ENCODE measurements at places on chromosomes 6 and 20.

DNA sequence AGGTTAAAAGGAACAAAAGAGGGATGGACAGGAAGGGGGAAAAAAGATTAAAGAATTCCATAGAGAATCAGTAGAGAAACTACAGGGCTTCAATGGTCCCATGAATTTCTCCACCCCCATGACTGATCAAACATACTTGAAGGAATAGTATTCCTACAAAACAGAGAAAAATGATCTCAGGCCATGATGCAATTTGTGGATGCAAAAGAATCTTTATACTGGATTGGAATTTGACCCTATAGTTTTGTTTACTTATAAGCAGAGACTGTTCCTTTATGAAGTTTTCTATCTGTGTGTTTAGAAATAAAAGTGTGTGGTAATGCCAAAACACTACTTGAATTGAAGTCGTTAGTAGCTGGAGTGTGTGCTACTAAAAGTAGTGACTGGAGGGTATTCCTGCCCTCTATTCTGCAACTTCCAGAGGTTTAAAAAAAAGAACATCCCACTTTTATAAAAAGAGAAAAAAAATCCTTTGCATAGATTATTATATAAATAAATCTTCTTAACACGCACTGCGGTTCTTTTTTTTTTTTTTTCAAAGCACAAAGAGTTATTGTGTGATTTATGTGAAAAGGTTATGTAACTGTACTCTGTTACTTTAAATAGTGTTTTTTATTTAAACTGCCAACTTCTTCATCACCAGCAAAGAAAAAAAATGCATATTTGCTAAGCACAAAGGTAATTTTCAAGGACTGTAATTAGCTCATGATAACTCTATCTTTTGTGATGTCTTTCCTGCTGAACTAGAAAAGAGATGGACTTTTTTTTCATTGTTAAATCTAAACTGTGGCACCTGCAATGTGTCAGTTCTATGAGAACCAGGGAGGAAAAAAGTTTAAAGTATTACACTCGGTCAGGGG, 214.5 kb upstream of the CITED2 start:
- DNase-seq: no peak

DNA sequence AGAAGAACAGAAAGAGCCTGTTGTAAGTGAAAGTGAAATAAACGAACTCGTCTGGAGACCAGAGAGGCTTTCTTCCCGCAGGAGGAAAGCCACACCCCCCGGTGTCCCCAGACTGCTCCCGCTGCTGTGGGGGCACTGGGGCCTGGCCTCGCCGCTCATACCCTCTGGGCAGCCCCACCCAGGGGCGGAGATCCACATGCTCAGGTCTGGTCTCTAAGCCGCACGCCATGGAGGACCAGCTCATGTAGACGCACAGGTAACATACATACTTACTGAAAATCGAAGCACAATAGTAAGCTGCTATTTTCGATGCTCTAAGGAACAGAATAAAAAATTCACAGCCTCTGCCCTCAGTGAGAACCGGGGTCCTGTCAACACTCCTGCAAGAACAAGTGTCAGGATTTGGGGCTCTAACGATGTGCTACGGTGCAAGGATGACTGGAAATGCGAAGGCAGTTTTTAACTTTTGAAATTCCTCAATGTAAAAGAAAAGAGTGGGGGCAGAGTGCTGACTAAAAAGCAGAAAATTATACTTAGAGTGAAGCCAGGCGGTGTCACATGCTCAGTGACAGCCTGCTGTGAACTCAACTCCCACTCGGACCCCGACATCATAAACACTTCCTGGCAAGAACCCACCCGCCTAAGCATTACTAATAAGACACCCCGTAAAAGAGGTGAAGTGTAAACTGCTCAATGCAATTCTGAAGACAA, 110.5 kb downstream of the IRF4 start:
- DNase-seq: peak; percentile 84

GRCh38 chr20:46488451-46488850, 24.9 kb downstream of the ZNF334 start:
- DNase-seq: no peak

- DNase-seq: no peak
Measured at GRCh38 chr6:67986694-67987232, 648.3 kb upstream of the ADGRB3 start.

DNA sequence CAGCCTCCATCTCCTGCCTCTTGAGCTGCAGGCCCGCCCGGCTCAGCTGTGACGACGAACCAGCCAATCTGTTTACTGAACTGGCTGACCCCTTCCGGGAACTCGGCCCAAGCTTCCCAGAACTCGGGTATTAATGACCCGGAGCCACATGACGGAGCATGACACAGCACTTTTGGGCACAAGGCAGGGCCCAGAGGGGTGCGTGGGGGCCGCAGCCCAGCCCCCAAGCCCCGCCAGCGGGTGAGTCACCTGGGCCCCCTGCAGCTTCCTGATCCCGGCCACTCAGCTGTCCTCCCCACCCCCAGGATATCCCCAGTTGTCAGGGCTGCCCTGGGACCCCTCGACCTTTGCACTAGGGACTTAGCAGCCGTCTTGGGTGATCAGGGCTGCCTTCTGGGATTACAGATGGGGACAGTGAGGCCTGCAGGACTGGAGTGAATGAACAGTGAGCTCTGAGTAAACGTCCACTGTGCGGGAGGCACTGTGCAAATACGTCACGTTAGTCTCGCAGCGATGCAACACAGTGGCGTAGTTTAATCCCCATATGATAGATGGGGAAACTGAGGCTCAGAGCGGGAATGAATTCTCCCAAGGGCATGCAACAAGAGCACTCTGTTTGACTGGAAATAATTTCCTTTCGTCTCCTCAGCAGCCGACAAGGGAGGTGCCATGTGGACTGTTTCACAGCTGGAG, 102.1 kb downstream of the CEBPB start:
- DNase-seq: no peak

- DNase-seq: no peak
Measured at GRCh38 chr6:110625883-110626282, 149.5 kb upstream of the SLC22A16 start.

DNA sequence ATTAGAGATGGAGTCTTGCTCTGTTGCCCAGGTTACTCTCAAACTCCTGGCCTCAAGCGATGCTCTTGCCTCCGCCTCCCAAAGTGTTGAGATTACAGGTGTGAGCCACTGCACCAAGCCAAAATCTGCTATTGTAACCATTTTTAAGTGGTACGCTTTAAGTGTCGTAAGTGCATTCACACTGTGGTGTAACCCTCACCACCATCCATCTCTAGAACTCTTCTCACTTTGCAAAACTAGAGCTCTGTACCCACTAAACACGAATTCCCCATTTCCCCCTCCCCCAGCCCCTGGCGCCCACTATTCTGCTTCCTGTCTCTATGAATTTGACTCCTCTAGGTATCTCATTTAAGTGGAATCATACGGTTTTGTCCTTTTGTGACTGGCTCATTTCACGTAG, 2.8 kb upstream of the FAM83C start:
- no peak for DNase-seq

DNA sequence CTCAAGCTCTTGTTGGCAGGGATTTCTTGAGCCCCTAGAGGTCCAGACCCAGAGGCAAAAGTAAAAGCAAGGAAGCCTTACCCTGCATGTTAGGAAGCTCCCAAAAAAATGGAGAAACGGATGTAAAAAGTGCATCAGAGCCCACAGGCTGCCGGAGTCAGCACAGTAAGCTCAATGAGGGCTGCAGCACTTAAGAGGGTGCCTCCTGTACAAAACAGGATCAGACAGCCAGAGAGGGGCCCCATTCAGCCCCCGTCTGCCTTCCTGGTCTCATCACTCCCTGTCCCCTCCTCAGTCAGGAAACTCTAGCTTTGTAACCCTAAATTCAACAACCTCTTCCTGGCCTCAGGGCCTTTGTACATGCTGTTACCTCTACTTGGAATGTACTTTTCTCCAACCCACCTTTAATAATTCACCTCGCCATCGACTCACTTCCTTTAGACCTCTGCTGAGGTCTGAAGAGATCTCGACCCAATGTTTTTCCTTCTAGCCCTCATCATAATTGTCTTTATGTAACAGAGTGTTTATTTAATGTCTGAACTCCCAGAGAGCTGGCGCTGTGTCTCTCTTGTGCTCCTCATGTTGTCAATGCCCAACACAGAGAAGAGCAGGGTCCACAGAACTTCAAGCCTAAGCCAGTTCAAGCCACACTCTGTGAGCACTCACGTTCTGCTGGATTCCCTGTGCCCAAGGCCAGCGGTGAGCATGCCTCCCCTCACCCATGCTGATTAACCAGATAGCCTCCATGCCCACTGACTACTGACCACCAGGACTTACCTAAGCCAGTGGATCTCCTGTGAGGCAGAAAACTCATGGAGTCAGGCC, 2.8 kb upstream of the PLCG1 start:
- no peak for DNase-seq

DNA sequence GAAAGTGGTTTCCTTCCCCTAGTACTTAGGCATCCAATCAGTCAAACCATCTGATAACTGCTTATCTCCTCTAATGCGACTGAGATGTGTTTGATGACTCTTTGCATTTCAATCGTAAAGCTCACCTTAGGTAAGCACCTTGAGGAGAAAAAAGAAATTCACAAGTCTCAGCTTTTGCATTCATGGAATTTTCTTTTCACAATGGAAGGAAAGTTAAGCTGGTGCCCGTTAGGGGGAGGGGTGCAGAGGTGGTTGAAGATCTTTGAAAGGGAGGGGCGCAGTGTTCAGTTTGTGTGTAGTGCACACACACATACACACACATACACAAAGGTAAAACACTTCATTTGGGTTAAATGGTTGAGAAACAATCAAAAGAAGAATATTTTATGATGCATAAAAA, 87.1 kb upstream of the SALL4 start:
- no peak for DNase-seq

DNA sequence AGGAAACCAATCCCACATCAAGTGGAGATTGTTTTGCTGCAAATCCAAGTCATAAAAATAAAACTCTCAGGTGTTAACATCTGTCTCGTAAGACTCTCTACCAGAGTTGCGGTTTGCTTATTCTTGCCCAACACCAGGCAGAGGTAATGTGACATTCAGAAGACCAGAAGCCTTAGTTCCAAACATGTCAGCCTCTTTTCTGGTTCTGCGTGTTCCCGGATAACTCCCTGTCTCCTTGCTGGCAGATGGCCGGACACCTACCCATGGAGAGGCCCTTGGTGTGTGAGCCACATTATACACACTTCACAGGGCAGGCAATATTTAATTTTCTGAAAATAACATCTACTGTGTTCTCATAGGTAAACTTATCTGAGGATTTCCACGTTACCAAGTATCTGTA, 73.4 kb downstream of the GMPR start:
- no peak for DNase-seq

DNA sequence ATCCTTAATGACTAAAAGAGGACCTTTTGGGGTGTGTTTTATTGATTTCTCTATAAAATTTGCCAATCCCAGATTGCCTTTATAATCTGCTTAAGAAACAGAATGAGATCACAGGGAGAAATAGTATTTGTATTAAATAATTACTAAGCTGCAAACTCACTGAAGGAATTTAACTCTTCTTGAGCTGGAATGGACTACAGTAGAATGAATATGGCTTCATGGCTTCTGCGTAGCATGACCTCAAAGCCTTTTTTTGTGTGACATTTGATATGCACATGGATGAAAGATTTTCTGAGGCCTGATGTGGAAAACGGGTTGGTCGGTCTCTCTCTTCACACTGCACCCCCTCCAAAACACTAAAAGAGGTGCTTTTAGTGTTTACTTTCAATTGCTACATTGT, 115.9 kb downstream of the QKI start:
- no peak for DNase-seq

- no peak for DNase-seq
Measured at GRCh38 chr6:95784019-95784418, 206.7 kb downstream of the MANEA start.

GRCh38 chr20:34532756-34533155, 16.5 kb downstream of the DYNLRB1 start:
- DNase-seq: no peak

DNA sequence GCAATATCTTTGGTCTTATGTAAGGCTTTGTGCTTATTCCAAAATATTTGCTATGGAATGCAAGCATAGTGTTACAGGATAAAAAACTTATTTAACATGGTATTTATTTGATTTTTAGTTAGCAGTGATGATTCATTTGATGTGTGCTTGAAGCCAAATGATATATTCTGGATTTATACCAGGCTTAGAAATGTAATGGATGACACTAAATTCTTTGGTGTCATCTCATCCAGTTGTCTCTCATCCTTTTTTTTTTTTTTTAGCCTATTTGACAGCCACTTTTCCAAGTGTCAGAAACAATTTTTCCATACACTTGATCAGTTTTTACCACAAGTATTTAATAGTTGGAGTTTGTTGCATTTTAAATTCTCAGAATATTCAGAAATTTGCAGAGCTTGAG, 515.3 kb downstream of the CDKAL1 start:
- no peak for DNase-seq

DNA sequence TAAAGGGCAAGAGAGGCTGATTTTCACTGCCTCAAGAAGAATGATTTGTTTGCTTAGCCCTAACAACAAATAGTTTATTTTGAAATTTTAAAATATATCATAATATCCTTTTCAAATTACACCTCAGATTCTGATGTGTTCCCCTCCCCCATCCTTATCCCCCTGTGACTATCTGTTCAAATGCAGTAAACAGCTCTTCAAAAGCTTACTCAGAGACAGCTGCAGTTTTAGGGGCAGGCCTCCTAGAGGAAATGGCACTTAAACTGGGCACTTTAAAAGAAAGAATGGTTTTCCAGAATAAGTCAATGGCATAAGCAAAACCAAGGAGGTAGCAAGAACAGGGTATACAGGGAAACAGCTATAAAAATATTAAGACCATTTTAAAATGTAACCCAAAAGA, 118.6 kb upstream of the UST start:
- no peak for DNase-seq

DNA sequence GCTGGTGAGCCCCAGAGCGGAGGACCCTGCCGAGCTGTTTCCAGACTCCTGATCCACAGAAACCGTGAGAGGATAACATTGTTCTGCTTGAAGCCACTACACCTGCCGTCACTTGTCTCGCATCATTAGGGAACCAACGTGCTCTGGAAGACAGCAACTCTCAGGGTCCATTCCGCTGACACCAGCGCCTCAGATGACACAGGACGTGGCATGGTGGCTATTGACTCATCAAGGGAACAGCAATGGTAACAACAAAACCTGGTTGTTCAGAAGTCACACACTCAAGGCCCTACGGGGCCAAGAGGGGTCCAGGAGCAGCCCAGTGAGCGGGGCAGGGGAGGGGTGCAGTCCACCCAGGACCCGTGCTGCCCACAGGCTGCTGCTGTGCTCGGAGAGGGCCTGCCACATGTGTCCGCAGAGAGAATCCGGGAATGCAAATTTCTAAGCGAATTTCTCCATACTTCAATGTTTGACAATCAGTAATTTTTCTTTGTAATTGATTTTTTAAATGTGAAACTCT, 110.4 kb downstream of the TTLL2 start:
- DNase-seq: no peak

DNA sequence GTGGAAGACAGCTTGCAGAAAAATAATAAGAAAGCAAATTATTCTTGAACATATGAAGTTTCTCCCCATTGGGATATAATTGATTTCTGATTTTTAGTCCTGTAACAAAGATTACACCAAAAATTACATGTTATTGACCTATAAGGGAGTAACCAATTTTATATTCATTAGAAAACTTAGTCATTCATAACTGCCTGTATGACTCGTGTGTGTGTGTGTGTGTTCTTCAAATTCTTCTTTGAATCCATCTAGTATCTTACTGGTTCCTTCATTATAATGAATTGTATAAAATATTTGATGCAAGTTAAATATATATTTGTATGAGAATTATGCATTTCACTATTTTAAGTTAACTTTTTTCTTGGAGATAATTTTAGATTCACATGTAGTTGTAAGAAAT, 310.4 kb downstream of the HAO1 start:
- DNase-seq: no peak
